Cerebellum (tissue), 4 donors: ENCODE measurements at places on chromosomes 11 and 22. TPM values are rescaled to one million over a fixed set of nuclear protein-coding genes. Genes with fewer than 3 reads are reported as not detected.

GRCh38 chr22:48742556-48743343, 1084.9 kb downstream of the BRD1 start:
- no peak for DNase-seq

The FEN1 gene
- 15.2 TPM for total RNA-seq

GRCh38 chr11:106238704-106239360, 161.4 kb downstream of the AASDHPPT start:
- DNase-seq, result no peak

- DNase-seq, result no peak
Observed at GRCh38 chr11:65210748-65211147, 29.0 kb downstream of the CAPN1 start.
